ENCODE measurements at places on chromosomes 2 and 18.

- no peak for DNase-seq
Observed at GRCh38 chr2:172516299-172516698, 39.6 kb upstream of the PDK1 start.

- DNase-seq: no peak
Observed at GRCh38 chr2:227163998-227164762, at the start of the genes COL4A3 and COL4A4. Gene COL4A3, plus strand, starts transcription at chr2:227164624. Its CDS starts 103 bp downstream, at chr2:227164727. Gene COL4A4, minus strand, starts transcription at chr2:227164205. Its CDS starts 16,722 bp downstream, at chr2:227147483.

- DNase-seq: no peak
Observed at GRCh38 chr2:30372826-30373225, 74.2 kb upstream of the LCLAT1 start.

DNA sequence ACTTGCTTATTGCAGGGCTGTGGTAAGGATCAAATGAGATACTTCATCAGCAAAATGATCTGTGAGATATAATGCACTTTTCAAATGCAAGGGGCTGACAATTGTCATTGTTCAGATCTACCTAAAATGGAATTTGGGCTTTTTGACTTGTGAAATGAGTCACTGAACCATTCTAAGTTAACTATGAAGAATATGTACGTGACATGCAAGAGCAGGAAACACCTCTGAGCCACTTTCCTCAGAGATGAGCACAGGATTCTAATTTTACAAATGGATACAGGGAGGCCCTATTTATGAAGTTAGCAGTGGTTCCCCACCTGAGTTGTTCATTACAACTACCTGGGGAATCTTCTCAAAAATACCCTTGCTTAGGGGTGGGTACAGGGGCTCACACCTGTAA is 26.7 kb downstream of the CTLA4 start:
- no peak for DNase-seq

DNA sequence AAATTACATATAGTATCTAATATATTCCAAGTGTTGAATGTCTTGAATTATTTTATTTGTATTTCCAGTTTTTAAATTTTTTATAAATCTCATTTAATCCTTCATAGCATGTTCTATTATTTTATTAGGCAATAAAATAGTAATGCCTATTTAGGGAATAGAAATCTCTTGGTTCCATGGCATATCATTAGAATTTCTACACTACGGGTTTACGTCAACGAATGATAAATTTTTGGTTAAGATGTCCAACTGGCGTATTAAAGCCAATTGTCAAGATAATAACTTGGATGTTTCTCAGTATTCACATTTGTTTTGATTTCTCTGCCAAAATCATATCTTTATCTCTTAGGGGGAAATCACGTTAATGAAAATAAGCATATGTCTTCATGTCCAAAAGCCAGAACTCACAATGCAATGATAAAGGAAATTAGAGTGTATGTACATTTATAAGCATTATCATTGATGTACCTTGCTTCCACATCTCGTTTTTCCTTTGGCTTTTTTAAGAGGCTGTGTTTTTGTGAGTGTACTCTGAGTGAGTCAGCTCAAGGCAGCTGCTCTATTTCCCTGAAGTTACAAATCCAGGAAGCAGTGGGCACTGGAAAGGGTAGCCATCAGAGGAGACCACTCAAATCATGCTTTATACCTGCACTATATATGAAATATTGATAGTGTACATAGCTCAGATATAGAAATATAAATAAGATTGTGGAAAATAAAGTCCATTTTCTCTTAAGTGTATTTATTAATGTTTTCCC is 115.8 kb upstream of the PDE1A start:
- DNase-seq: no peak

DNA sequence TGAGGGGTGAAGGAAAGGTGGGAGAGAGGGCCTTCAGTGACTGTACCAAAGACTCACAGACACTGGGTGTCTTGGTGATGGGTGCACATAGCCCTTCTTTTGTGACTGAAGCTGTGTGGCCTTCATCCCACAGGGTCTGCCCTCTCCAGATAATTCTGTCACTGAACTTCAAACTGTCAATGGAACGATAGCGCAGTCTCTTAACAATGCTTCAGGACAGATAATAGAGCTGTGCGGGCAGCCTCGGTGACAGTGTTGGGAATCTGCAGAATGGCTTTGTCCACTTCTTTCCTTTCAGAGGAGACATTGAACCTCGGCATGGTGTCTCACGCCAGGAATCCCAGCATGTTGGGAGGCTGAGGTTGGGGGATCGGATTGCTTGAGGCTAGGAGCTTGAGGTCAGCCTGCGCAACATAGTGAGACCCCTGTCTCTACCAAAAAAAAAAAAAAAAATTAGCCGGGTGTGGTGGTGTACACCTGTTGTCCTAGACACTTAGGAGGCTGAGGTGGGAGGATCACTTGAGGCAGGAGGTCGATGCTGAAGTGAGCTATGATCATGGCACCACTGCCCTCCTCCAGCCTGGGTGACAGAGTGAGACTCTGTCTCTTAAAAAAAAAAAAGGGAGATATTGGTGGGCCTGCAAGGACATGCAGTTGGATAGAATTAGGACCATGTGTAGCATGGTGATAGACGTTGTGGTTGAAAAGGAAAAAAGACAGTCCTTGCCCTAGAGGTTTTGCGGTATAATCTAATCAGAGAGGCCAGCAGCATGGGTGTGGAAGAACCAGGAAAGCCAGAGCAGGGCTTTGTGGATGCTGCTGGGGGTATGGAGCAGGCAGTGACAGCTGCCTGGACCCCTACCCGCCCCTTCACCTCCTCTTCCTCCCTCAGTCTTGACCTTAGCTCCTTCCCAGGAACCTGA is 91.4 kb downstream of the LDLRAD4 start:
- DNase-seq: no peak

- DNase-seq: no peak
Observed at GRCh38 chr2:64165706-64166105, 21.5 kb upstream of the PELI1 start.

- peak; percentile 28 for DNase-seq
Observed at GRCh38 chr2:158457826-158458616, 1.3 kb downstream of the PKP4 start.

- DNase-seq: no peak
Observed at GRCh38 chr2:223523551-223524001, 78.6 kb downstream of the SCG2 start.

DNA sequence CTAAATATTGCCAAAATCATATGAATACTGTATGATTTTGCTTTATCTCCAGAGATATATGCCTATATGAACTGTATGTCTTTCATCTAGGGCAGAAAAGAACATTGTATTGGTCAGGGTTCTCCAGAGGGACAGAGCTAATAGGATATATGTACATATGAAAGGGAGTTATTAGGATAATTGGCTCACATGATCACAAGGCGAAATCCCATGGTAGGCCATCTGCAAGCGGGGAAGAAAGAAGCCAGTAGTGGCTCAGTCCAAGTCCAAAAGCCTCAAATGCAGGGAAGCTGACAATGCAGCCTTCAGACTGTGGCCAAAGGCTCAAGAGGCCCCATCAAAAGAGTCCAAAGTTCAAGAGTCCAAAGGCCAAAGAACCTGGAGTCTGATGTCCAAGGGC is 209.9 kb downstream of the RNF144A start:
- DNase-seq: no peak

GRCh38 chr2:151333083-151333482 is 24.3 kb upstream of the TNFAIP6 start:
- DNase-seq: no peak

GRCh38 chr2:147076634-147077033 is 768.2 kb upstream of the ACVR2A start:
- no peak for DNase-seq

GRCh38 chr2:162123806-162124758 is 28.0 kb downstream of the GCG start:
- DNase-seq: no peak

- DNase-seq: no peak
Observed at GRCh38 chr2:67948506-67948905, 114.3 kb downstream of the C1D start.

DNA sequence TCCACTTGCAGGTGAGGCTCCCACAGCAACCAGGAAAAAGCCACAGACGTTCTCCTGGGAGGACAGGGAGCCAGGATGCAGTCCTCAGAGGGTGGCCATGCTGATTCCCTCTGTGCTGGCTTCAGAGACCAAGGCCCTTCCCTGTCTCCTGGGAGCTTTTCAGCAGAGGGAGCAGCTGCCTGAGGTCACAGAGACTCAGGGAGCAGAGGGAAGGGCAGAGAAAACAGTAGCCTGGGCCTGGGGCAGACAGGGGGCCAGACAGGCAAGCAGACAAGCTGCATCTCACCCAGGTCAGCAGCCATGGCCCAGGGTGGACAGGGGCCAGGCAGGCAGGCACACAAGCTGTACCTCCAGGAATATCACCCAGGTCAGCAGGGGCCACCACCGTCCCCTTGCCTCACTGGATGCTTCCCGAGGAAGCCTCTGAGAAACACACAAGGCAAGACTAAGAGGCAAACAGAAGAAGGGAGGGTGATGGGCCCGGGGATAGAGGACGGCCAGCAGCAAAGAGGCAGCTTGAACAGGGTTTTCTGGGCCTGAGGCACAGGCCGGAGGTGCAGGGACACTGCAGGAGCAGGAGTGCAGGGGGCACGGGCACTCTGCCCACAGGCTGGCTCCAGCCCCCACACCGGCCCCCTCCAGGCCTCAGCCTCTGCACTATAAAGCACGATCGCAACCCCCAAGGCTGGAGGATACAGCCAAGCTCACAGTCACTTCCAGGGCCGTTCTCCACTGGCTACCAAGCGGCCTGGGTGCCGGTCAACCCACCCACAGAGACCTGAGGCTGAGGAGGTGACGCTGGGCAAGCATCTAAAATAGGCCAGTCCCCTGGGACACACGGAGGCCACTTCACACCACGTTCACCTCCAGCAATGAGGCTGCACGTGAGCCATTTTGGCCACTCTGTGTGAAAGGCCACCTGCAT is 6.1 kb downstream of the SLC66A2 start:
- DNase-seq: no peak

DNA sequence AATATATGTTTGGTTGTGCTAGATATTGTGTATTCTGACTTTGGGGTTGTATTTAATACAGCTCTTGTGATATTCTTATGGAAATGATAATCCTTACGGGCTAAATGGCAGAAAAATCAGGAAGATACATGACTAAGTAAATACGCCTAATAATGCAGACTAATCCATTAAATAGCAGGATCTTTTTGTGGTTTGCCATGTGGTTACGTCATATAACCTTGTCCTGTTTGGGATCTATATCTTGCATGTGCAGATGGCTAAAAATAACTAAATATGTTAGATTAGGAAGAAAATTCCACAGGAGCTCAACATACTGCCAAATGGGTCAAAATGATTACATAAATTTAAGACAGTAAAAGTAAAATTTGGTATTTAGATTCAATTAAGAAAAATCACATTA is 83.0 kb downstream of the NEB start:
- no peak for DNase-seq

DNA sequence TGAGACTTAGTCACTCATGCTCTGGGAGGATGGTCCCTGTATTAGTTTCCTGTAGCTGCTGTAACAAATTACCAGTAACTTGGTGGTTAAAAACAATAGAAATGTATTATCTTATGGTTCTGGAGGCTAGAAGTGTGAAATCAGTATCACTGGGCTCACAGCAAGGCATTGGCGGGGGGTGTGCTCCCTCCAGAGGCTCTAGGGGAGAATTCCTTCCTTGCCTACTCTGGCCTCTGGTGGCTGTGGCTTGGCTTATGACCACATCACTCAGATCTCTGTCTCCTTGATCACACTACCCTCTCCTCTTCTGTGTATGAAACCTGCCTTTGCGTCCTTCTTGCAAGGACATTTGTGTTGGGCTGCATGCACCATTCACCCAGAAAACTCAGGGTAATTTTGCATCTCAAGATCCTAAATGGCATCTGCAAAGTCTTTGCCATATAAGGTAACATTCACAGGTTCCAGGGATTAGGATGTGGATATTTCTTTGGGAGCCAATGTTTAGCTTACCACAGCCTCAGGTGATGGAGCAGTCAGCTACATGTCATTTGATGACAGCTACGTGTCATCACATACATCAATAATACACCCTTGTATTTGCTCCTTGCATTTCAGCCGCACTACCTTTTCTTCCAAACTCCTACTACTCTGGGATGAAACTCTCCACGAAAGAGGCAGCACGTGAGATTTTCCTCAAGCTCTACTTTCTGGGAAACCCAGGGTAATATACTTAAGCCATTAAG is 49.6 kb upstream of the POU3F3 start:
- DNase-seq: no peak

GRCh38 chr2:39512434-39512935 is 75.4 kb upstream of the MAP4K3 start:
- DNase-seq: no peak

GRCh38 chr2:222671259-222672067 is at the start of gene MOGAT1:
Gene MOGAT1, plus strand, starts transcription at chr2:222671658. Its CDS starts 128 bp downstream, at chr2:222671786.
- no peak for DNase-seq

DNA sequence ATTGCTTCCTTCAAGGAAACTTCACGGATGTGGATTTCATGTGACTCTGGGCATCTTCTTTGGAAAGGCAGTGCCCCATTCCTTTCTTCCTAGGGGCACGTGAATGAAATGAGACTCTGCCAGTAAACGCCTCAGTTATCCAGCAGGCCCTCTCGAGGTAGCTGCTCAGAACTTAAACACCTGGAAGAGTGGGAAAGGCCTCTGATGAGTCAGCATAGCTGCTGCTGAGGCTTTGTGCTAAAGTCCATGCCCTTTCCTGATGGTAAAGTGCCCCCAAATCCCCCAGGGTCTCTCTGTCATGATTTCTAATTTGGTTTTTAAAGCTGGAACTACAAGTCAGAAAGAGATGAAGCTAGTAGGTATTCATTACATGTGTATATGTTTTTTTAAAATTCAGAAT is 3.8 kb downstream of the SLC1A4 start:
- DNase-seq: no peak

Data from cortex of kidney (tissue), 1 donor.